ENCODE measurements at places on chromosomes 3 and 15. TPM values are rescaled to one million over a fixed set of nuclear protein-coding genes. Genes with fewer than 3 reads are reported as not detected.

- H3K36me3 ChIP-seq, result no peaks in the 10 kb centered on the region
- no peak for DNase-seq
- 0 out of 2 replicates have a peak, but pooled peaks cover 1% of the 10 kb centered on the region for H3K4me1 ChIP-seq
These were observed 29.0 kb downstream of the CCDC80 start for GRCh38 chr3:112611752-112612515.

DNA sequence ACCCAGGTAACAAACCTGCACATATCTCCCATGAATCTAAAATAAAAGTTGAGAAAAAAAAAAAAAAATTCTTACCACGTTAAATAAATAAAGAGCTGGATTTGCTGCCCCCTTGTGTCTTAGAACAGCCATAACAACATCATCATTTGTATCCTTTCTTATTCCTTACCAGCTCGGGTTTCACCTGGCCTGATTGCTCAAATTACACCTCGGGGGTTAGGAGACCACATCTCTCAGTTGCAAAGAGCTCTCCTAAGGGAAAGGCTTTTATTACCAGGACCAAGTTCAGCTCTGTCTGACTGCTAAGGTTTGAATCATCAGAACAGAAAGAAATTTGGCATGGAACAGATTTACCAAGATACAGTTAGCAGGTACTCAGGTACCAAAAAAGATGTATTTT, 25.8 kb upstream of the RPL39L start:
- no peaks in the 10 kb centered on the region for H3K36me3 ChIP-seq
- H3K4me1 ChIP-seq, result peaks cover 7% of the 10 kb centered on the region
- H3K4me3 ChIP-seq, result no peak overlapping the region
- peak; percentile 82 for DNase-seq
- H3K27me3 ChIP-seq, result 0 out of 2 replicates have a peak, but pooled peaks cover 3% of the 10 kb centered on the region

DNA sequence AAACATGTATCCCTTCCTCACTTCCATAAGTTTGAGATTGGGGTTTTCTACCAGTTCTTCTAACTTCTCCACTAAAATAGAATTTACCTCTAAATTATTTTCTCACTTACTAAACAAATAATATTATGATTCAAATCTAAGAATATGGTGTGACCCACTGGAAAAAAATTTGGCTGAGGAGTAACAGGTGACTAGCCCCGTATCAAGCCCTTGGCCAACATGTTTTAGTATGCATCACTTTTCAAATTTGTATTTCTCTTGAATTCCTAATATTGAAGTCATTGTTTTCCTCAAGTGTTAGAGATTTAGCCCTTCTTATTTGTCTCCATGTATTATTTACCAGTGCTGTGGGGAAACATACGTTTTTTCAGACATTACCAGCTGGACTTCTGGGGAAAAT, 759.4 kb downstream of the NSUN3 start:
- H3K4me1 ChIP-seq, result 0 out of 2 replicates have a peak, but pooled peaks cover 4% of the 10 kb centered on the region
- H3K27ac ChIP-seq, result no peak overlapping the region
- DNase-seq, result peak; percentile 58
- no peaks in the 10 kb centered on the region for H3K36me3 ChIP-seq
- H3K4me3 ChIP-seq, result no peak overlapping the region

- no peaks in the 10 kb centered on the region for H3K36me3 ChIP-seq
- DNase-seq, result no peak
- no peak overlapping the region for H3K27ac ChIP-seq
- H3K27me3 ChIP-seq, result no peaks in the 10 kb centered on the region
These were observed 50.2 kb downstream of the IMPG2 start for GRCh38 chr3:101270149-101270548.

DNA sequence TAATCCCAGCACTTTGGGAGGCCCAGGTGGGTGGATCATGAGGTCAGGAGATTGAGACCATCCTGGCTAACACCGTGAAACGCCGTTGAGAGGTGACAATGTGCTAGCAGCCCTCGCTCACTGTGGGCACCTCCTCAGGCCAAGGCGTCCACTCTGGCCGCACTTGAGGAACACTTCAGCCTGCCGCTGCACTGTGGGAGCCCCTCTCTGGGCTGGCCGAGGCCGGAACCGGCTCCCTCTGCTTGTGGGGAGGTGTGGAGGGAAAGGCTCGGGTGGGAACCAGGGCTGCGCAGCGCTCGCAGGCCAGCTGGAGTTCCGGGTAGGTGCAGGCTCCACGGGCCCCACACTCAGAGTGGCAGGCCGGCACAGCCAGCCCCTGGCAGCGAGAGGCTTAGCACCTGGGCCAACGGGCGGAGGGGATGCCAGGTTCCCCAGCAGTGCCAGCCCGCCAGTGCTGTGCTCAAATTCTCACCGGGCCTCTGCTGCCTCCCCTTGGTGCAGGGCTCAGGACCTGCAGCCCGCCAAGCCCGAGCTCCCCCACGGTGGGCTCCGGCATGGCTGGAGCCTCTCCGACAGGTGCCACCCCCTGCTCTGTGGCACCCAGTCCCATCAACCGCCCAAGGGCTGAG, 253.6 kb downstream of the CNTN4 start:
- DNase-seq, result no peak
- H3K4me3 ChIP-seq, result no peak overlapping the region
- no peaks in the 10 kb centered on the region for H3K27me3 ChIP-seq
- no peak overlapping the region for H3K27ac ChIP-seq
- no peaks in the 10 kb centered on the region for H3K4me1 ChIP-seq

DNA sequence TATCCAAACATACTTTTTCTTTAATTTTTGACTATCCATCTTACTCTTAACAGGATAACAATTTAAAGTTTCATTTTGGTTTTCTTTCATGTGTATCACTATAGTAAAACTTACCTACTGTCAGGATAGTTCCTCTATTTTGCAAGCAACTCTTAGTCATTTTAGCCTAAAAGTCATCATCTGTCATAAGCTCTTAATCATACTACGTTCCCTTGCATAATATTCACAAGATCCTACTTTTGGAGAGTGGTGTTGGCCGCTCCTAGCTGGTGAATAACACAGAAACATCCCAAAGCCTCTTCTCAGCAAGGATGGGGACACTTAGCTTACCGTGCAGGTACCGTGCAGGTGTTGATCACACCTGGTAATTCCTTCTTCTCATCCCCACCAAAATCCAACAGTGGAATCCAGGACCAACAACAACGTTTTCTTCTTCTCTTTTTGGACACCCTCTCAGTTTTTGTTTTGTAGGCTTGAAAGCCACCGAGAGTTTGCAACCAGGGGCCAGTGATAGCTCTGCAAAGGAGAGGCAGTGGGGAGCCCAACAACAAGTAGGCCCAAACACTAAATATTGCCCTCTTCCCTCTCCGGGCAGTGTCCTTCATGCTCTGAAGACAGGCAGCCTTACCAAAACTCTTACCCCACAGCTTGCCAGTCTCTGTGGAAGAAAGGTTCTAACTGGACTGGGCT, 433 bp downstream of the FILIP1L start:
- peak; percentile 44 for DNase-seq
- no peak overlapping the region for H3K27ac ChIP-seq
- H3K4me1 ChIP-seq, result 0 out of 2 replicates have a peak, but pooled peaks cover 5% of the 10 kb centered on the region
- H3K27me3 ChIP-seq, result no peaks in the 10 kb centered on the region

DNA sequence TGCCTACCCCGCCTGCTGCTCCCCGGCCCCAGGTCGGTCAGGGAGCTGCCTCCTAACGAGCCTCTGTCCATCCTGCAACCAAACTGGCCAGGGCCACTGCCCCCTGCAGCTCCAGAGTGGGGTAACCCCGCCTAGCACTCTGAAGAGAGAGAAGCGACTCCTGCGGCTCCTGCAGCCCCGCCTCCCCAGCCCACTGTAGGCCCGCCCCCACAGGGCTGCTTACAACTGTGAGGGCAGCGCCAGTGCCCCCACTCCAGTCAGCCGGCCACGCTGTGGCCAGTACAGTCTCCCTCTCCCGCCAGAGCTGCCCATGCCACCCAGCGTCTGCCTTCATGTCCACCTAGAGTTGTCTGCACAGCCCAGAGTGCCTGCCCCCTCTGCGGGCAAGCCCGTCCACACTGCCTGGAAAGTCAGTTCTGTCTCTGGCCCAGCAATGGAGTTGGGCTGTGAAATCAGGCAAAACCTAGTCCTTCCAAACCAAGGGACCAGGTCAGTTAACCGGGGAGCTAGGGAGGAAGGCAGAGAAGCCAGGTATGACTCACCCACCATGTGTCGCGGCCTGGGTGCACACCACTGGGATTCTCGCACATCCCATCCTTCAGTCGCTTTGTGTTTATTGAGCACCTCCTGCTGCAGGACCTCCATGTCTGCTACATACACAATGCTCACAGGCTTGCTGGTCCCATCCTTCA, 2.4 kb downstream of the UCN2 start:
- no peaks in the 10 kb centered on the region for H3K27me3 ChIP-seq
- DNase-seq, result no peak
- H3K27ac ChIP-seq, result no peak overlapping the region
- H3K36me3 ChIP-seq, result no peaks in the 10 kb centered on the region

DNA sequence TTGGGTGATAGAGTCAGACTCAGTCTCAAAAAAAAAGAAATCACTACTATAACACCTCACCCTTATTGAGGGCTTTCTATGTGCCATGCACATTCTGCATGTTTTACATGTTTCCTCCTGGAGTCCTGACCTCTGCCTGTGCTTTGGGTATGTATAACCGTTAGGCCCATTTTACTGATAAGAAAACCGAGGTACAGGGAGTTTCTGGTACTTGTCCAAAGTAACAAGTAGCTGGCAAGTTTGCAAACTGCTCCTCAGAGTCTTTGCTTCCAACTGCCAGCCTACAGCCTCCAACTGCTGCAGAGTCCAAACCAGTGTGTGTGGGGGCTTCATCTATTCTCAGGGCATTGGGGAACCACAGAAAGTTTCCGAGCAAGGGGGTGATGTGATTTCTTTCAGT, 3.7 kb upstream of the GNAI2 start:
- H3K27ac ChIP-seq, result no peak overlapping the region
- no peak for DNase-seq
- H3K4me1 ChIP-seq, result peaks cover 4% of the 10 kb centered on the region
- H3K36me3 ChIP-seq, result no peaks in the 10 kb centered on the region
- H3K27me3 ChIP-seq, result no peaks in the 10 kb centered on the region

DNA sequence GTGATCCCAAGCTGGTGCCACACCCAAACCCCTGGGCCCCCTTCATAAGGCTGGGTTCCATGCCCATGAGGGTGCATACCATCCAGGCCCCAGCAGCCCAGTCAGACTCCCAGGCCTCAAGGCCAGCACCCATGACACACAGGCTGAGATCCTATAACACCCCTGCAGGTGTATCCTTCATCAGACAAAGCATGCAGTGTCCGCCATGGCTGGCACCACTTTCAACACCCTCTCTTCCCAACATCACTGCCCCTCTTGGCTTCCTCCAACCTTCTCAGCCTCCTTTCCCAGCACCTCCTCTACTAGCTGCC, 3.5 kb downstream of the CCDC51 start:
- peaks cover 11% of the 10 kb centered on the region for H3K4me1 ChIP-seq
- no peak overlapping the region for H3K27ac ChIP-seq
- H3K36me3 ChIP-seq, result peaks cover 15% of the 10 kb centered on the region
- H3K27me3 ChIP-seq, result no peaks in the 10 kb centered on the region
- no peak for DNase-seq

DNA sequence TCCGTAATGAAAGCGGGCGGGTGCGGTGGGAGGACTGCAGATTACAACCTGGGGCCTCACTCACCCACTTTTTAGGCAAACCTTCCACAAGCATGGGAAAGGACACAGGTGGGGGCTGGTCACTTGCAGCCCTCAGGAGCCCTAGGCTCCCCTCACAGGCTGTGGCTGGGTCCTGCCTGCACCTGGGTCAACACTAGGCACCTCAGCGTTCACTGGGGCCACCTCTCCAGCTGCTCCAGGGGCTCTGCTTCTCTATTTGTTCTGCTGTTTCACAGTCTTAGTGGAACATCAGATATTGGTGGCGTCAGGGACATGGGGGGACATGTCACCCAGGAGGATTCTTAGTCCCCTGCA, 30.1 kb upstream of the TMEM115 start:
- H3K4me3 ChIP-seq, result no peak overlapping the region
- no peaks in the 10 kb centered on the region for H3K36me3 ChIP-seq
- H3K27ac ChIP-seq, result no peak overlapping the region
- H3K4me1 ChIP-seq, result no peaks in the 10 kb centered on the region
- no peaks in the 10 kb centered on the region for H3K27me3 ChIP-seq

- peaks cover 20% of the 10 kb centered on the region for H3K36me3 ChIP-seq
- H3K4me3 ChIP-seq, result no peak overlapping the region
- no peaks in the 10 kb centered on the region for H3K27me3 ChIP-seq
- DNase-seq, result no peak
- H3K27ac ChIP-seq, result no peak overlapping the region
- H3K4me1 ChIP-seq, result peaks cover 11% of the 10 kb centered on the region
These were observed 76.6 kb downstream of the SLC6A11 start for GRCh38 chr3:10892622-10893021.

DNA sequence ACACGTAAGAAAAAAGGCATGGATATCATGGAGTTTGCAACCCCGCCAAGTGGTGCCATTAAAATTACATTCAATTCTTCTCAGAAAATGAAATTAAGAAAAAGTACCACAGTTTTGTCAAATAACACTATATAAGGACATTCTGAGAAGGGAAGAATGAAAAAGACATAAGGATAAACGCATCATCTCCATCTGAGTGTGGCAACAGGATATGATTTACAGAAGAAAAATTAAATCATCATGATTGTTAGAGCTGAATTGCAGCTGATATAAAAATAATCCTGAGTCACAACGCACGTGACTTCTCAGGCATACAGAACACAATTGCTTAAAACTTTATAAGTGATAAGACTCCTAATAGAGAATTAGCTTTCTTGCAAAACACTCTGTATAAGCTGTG, 133.8 kb downstream of the GREM1 start:
- H3K27me3 ChIP-seq, result no peaks in the 10 kb centered on the region
- H3K27ac ChIP-seq, result peak overlapping the region; percentile 85
- peak; percentile 69 for DNase-seq

GRCh38 chr3:139110072-139110830, 65.6 kb upstream of the PRR23C start:
- no peaks in the 10 kb centered on the region for H3K36me3 ChIP-seq
- no peak for DNase-seq
- H3K4me3 ChIP-seq, result no peak overlapping the region
- no peaks in the 10 kb centered on the region for H3K27me3 ChIP-seq

- H3K4me3 ChIP-seq, result no peak overlapping the region
- DNase-seq, result no peak
- H3K27me3 ChIP-seq, result no peaks in the 10 kb centered on the region
These were observed 520.0 kb downstream of the GABRG3 start for GRCh38 chr15:27490867-27491595.

GRCh38 chr15:80777137-80777536, 2.0 kb upstream of the CEMIP start:
- peak; percentile 66 for DNase-seq
- H3K36me3 ChIP-seq, result no peaks in the 10 kb centered on the region
- H3K4me3 ChIP-seq, result no peak overlapping the region
- H3K27me3 ChIP-seq, result 0 out of 2 replicates have a peak, but pooled peaks cover 4% of the 10 kb centered on the region

- H3K27ac ChIP-seq, result peak overlapping the region; percentile 84
- H3K4me3 ChIP-seq, result peak overlapping the region; percentile 63
- no peaks in the 10 kb centered on the region for H3K36me3 ChIP-seq
- no peaks in the 10 kb centered on the region for H3K27me3 ChIP-seq
- DNase-seq, result peak; percentile 100
- H3K4me1 ChIP-seq, result peaks cover 49% of the 10 kb centered on the region
These were observed 36.3 kb upstream of the TSC22D2 start for GRCh38 chr3:150371741-150372254.

- no peak overlapping the region for H3K27ac ChIP-seq
- H3K4me1 ChIP-seq, result no peaks in the 10 kb centered on the region
- no peaks in the 10 kb centered on the region for H3K27me3 ChIP-seq
These were observed 104.6 kb upstream of the ADAMTS9 start for GRCh38 chr3:64792445-64792844.

- H3K4me3 ChIP-seq, result no peak overlapping the region
- peak; percentile 53 for DNase-seq
- H3K36me3 ChIP-seq, result no peaks in the 10 kb centered on the region
- no peak overlapping the region for H3K27ac ChIP-seq
These were observed 93.4 kb downstream of the CHCHD4 start for GRCh38 chr3:14031271-14031670.

Gene PRR23A
- total RNA-seq, result not detected

Gene GNB4
- 6.3 TPM for total RNA-seq

Gene ZNF620
- 2.5 TPM for total RNA-seq

Gene CEP19
- total RNA-seq, result 3.2 TPM

Gene MYO5C
- total RNA-seq, result 16.7 TPM

Gene GPR149
- total RNA-seq, result not detected

Data from PC-3 (cell line).